BJ (cell line): ENCODE measurements at places on chromosomes 5 and 9.

DNA sequence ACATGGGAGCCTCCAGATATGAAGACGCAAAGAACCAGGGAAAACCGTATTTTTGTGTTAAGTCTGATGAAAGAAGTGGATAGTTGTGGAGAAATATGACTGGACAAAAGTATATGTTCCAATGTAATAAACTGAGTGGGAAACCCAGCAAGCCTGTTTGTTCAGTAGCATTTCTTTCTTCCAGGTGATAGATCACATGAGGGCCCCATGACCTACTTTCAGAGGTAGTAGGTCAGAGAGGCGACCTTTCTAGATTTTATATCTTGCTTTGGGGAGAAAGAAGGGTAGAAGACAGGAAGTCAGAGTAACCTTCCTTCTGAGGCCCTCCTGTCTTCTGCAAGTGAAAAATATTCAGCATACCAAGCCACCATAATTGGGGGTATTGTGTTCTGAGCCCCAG lies 31.5 kb downstream of the CCDC171 start:
- no peak for DNase-seq

DNA sequence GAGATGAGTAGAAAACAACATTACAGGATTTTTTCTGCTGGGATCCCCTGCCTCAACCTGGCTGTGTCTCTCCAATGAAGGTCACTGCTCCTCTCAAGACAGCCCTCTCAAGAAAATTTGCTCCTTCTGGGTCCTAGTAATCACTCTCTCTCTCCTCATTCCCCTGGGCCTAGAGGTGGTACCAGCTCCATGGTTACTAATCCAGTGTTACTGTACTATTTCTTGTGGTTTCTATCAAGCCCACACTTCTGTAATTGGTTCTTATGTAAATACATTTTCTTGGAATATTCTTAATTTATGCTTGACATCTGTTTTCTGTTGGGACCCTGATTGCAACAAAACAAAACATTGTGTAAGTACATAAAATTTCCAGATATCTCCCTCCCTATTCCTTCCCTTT lies 123.8 kb upstream of the RORB start:
- no peak for DNase-seq

- DNase-seq = no peak
These were observed 4.5 kb downstream of the ELAVL2 start for GRCh38 chr9:23821375-23822181.

DNA sequence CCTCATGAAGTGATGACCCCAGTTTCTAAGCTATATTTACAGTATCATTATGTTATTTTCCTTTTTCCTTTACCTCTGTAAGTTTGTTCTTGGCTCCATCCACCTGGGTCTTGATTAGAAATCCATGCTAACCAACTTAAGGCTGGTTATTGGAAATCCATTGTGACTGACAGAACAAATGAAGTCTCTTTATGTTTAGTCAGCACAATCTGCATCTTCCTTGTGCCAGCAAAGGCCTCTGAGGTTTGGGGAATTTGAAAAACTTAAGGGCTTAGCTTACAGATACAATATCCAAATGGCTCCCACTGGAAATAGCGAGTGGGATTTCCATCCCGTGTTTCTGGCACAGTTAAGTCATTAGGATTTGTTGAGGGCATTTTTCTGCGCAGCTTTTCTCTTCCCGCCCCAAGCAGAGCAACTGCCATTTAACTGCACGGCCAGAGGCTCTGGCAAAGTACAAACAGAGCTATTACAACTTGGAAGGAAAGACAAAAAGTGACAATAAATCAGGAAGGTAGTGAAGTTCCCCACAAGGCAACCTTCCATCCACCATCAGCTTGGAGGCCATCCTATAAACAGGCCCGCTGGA lies 64.2 kb downstream of the DCP2 start:
- DNase-seq = no peak

- no peak for DNase-seq
These were observed 29.8 kb upstream of the GNE start for GRCh38 chr9:36288070-36288469.

GRCh38 chr9:33125461-33125860 lies 41.7 kb downstream of the B4GALT1 start:
- no peak for DNase-seq

DNA sequence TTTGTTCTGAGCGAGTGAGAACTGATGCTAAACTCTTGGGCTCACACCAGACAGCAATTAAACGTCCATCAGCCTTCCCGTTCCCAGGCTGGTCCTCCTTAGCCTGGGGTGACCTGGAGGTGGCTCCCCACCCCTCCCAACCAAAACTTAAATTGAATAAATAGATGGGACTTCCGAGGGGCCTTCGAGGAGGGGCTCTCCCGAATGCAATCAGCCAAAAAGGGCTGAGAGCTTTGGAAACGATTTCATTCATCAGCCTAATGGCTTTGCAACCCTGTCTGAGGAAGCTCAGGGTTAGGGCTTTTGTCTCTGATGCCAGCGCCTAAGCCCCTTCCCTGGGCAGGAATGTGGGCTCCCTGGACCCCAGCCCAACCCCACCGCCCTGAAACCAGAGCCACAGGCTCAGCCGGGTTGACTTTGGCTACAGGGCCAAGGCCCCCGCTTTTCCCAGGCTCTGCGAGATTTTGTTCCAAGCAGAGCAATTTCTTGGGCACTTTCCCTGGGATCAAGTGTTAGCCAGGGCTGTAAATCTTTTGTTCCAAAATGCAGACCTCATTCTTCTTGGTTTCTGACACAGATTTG lies 29.2 kb downstream of the LHX3 start:
- DNase-seq = no peak

DNA sequence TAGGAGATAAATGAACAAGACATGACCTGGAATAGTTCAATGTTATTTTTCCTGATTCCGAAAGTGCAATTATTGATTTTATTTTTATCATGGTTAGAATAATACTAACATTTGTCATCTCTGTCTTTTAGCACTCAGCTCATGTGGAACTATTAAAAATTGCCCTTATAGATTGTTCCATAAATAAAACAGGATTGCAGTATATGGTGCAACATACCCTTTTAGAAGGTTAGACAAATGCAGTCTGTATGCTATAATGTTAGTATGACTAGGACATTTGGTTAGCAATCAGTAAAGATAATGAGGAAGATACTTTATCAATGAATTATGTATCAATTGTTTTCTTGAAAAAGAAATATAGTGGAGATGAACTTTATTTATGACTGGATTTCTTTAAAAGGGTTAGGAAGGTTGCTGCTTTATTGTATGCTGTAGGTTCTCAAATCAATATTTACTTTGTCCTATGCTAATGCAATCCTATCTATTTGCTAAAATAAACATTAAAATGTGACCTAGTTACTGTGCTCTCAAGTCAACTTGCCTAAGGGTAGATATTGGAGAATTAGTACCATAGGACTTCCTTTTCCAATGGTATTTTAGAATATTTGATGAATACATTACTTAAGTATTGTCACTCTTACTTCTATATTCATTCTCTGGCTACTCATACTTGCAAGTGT lies 348.9 kb upstream of the ISL1 start:
- no peak for DNase-seq

DNA sequence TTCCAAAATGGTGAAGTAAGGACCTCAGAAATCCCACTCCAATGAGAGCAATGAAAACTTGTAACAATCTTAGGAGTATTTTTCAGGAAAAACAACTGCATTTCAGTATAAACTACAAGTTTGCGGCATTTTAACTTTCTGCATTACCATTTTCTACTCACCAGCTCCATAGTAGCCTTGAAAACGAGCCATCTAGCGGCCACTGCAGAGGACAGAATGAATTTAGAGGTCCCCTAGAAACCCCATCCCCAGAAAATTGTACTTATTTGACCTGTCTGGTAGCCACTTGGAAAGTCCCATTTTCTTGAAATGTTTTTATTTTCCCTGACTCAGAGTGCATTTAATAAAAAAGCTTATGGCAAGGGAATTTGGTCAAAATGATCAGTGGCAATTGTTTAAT lies 205.4 kb upstream of the ITGA1 start:
- no peak for DNase-seq

GRCh38 chr9:121736934-121737462 lies 85.6 kb downstream of the DAB2IP start:
- DNase-seq = no peak

GRCh38 chr5:36482812-36483211 lies 123.6 kb upstream of the SLC1A3 start:
- DNase-seq = no peak

DNA sequence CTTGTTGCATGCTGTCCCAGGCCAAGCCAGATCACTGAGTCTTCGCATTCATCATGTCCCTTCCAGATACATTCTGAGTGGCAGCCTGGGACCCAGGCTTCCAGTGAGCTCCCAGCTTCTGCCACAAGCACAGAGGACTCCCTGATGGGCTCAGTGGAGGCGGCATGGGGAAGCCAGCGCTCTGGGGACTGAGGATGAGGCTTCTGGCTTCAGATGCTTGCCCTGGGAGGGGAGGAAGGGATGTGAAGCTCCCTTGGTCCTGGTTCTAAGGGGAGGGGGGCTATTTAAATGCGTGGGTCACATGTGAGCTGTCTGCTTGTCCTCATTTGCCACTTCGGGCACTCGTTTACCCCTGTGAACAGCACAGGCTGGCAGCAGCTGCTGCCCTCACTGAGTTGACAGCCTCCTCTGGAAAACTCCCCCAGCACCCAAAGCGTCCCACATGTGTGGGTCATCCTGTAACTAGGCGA lies 174.0 kb downstream of the NR3C1 start:
- DNase-seq = no peak

DNA sequence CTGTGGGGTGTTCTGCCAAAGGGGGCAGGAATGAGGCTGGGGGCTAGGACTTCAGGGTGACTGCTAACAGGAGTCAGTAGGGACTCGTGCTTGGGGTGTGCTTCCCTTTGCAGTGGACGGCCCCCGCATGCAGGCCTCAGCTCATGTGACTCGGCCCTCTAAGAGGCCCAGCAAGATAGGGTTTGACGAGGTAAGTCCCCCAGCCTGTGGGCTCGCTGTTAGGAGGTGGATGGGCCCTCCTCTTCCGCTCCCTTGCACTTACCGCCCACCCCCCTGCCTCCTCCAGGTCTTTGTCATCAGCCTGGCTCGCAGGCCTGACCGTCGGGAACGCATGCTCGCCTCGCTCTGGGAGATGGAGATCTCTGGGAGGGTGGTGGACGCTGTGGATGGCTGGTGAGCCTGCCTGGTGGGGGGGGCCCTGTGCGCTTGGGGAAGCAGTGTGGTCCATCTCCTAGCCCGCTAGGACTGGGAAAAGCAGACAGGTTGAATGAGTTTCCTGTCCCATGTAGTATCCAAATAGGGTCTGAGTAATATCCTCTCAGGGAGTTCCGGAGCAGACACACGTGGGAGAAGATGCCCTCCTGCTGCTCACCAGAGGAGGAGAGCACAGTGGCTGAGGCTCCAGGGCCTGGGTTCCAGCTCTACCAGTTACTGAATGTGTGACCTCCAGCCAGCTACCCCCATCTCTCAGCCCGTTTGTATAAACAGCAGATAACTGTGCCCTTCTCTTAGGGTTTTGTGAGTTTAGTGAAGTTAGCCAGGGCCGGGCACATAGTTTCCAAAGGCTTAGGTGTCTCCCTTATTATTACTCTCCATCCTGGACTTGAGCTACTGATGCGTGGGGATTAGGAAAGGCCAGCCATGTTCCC lies 8.2 kb downstream of the CERCAM start:
- no peak for DNase-seq

- DNase-seq = no peak
These were observed 6.5 kb downstream of the ADAMTS16 start for GRCh38 chr5:5146530-5147160.

DNA sequence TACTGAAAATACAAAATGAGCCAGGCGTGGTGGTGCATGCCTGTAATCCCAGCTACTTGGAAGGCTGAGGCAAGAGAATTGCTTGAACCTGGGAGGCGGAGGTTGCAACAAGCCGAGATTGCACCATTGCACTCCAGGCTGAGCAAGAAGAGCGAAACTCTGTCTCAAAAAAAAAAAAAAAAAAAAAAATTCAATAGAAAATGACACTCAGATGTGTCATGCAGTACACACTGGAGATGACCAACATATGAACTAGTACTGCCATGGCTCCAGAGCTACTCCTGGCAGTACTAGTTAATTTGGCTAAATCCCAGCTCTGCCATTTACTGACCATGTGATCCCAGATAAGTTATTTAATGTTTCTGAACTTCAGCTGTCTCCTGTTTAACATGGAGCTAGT lies 7.3 kb downstream of the ATOX1 start:
- no peak for DNase-seq

DNA sequence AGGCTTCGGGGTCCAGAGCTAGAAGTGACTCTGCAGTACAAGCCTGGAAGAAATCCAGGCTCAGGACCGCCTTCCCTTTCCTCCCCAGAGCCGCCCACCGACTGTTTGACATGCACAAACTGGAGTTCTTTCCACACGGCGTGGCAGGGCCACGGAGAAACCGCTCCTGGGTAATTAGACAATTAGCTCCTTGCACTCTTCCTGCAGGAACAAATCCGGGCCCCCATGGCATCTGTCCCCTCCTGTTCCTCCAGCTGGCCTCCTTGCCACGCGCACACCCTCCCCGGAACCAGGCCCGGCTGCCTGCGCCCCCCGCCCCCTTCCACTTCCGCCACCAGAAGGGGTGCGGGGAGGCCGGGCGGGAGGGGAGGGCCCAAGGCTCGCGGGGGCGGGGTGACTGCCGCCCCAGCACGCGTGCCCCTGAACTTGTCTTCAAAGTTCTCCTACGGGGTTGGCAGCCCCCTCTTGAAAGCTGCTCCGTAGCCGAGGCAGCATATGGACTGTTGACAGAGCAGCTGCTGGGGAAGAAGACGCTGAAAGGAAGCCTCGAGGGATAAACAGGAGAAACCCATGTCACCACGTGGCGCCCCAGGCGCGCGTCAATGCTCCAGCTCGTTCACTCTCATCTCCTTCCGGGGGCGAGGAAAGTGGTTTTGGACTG lies 74.3 kb downstream of the SEC61B start:
- DNase-seq = no peak

DNA sequence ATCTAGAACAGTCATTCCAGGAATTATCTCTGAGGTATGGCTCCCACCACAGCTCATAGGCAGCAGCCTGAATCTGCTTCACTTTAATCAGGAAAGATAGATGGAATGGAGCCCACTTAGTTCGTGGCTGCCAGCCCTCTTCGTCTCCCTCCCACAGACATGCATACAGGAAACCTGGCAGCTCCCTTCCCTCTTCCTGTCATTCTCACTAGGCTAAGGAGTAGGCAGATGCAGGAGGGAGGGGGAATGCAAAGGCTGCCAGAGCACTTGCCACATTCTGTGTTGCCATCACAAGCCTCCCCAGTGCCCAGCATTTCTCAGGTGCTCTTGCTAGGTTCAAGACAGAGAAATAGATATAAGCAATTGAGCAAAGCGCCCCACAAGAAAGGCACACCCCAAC lies 378.9 kb downstream of the ELAVL2 start:
- no peak for DNase-seq

DNA sequence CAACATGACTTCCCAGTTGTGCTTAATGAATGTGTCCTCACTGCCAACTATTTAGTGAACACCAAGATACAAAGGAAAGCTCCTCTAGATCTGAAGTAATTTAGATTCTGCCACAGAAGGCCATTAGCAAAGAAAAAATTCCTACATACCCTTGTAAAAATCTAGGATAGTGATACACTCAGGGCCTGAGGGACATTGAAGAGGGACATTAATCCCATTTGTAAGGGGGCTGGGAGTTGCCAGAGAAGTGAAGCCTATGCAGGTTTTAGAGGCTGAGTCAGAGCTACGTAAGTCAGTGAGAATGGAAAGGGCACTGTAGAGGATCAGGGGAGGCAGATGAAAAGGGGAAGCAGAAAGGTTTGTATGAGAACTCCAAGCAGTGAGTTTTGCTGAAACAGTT lies 286.9 kb upstream of the TARS1 start:
- DNase-seq = no peak

- no peak for DNase-seq
These were observed 99.4 kb upstream of the TARS1 start for GRCh38 chr5:33341351-33341750.

GRCh38 chr9:5832071-5832537 lies 813 bp downstream of the ERMP1 start:
- no peak for DNase-seq
